Stimulated activated CD4-positive, alpha-beta T cell treated with anti-CD3 and anti-CD28 coated beads, Interleukin-12 subunit alpha, Interleukin-12 subunit beta, amount 100 ng/mL, for 48 hours (primary cell): ENCODE measurements at places on chromosomes 6 and 20.

DNA sequence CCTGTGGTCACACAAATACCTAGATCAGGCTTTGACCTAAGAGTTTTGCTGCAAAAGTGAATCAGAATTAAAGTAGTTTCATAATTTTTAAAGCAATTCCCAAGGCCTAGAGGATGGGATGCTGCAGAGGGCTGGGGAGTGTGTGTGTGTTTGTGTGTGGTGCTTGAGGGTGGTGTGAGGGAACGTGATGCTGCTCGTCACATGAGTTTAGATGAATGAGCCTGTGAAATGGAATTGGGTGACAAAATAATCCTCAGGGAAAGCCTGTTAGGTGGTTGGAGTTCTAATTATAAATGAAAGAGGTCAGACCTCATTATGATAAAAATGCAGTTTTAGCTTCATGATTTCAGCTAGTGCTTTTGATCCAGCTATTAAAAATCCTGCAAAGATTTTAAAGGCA is 87.5 kb upstream of the TMEM170B start:
- DNase-seq: no peak

GRCh38 chr6:120960761-120961160 is 373.5 kb downstream of the TBC1D32 start:
- DNase-seq: no peak

DNA sequence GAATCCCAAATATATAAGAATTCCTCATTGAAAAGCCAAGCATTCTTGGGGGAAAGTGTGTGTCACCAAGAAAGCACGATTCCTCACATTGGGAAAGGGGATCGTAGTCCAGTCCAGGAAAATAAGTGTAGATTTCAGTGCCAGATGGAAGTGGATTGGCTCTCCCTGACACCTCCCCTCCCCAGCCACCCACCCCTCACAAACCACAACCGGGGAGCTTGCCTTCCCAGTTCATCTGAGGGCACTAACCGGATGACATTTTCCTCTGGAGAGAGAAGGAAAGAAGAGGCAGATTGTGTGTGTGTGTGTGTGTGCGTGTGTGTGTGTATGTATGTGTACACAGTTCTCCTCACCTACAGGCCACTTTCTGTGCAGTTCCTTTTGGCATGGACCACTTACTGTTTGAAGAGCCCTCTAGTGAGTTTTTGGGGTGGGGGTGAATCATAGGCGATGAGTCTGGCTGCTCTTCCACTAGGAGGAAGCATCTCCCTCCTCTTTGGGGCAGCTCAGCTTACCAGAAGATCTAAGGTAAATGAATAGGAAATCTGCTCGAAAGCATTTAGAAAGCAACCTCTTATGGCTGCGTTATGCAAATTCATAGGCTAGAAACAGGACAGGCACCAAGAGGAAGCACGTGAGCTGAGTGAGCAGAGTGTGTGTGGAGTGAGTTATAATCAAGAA is 20.8 kb downstream of the DAAM2 start:
- DNase-seq: no peak

- DNase-seq: no peak
Observed at GRCh38 chr6:52136934-52137467, 49.2 kb upstream of the IL17A start.

DNA sequence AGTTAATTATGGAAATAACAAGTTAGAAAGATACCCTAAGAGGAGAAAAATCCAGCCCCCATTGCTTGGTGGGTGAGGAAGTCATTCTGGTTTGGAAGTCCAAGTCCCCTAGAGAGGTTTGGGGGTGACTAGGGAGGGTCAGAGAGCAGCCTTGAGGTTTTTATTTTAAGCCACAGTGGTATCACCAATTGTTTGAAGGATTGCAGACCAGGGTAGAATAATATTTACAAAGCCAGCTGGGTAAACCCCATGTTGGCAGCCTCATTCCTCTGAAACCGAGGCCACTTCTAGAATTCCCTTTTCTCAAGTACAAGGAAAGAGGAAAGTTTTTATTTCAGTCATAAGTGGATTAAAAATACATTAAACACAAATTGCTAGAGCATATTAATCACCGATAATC is 99.7 kb downstream of the TMEM170B start:
- DNase-seq: no peak

GRCh38 chr6:113539202-113539601 is 317.9 kb upstream of the MARCKS start:
- DNase-seq: no peak

DNA sequence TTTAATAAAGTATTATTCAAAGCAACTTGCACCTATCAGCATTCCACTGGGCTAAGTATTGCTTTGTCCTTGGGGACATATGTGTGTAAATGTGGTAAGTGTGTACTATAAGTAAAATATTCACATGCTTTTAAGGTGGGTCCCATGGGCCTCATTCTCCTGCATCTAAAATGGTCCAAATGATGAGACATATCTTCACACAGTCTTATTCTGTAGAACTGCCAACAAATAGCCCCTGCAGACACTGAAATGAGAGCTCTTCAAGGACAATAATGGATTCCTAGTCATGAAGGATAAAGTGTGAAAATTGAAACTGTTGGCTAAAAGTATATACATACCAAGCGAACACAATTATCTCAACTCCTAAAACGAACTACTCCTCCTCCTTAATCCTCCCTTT is 81.8 kb downstream of the SMLR1 start:
- DNase-seq: no peak

- DNase-seq: no peak
Observed at GRCh38 chr6:42530751-42531150, 33.1 kb upstream of the UBR2 start.

DNA sequence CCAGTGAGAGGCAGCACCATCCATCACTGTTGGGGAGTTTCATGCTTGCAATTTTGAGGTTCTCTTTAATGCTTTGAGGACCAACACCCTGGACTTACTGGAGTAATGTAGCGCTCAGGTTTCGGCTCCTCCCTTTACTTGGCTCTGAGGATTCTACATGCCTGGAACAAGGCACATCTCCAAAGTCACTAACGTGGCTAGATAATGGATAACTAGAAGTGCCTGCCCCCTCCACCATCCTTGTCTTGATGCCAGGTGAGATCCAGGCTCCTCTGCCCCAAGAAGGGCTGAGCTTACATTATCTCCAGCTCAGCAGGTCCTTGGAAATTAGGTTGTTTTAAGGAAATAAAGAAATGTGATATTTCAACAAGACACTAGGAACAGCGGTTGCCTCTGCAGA is 75.5 kb upstream of the ZNFX1 start:
- DNase-seq: no peak

GRCh38 chr6:162026031-162026430 is 701.5 kb downstream of the PRKN start:
- DNase-seq: no peak

DNA sequence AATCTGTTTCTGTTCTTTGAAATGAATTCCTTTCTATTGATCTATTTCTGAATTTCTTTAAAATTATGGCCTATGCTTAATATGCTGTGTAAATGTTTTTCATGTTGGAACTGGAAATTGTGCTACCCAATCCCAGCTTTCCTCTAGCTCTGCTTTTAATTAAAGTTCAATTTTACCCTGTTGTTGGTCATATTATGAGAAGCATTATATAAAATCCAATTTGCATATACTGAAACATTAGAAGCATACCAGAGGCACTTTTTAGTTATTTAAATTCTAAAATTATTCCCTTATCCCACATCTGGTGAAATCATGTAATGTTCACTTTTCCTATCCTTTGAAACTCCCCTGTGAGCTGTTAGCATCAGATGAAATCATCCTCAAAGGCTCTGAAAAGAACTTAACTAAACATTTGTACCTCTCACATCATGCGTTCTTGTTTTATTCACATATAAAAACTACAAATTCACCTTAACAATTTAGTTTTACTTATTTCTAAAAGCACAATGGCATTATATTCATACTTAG is 160.6 kb upstream of the COL21A1 start:
- no peak for DNase-seq

DNA sequence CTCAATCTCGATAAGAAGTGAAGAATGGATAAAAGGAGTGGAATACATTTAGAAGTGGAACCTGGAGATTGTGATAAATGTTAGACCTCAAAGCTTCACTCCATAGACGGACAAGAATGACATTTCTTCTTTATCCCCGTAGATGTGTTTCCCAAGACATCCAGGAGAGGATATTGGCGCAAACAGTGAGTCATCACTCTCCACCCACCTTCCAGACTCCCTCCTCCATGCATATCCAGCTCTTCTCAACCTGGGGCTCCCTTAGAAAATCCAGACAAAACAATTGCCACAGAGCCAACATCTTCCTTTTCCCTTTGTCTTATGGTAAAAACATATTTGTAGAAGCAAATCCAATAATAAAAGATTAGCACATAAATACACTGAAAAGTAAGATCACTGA is 586.1 kb downstream of the PTPRT start:
- DNase-seq: no peak

DNA sequence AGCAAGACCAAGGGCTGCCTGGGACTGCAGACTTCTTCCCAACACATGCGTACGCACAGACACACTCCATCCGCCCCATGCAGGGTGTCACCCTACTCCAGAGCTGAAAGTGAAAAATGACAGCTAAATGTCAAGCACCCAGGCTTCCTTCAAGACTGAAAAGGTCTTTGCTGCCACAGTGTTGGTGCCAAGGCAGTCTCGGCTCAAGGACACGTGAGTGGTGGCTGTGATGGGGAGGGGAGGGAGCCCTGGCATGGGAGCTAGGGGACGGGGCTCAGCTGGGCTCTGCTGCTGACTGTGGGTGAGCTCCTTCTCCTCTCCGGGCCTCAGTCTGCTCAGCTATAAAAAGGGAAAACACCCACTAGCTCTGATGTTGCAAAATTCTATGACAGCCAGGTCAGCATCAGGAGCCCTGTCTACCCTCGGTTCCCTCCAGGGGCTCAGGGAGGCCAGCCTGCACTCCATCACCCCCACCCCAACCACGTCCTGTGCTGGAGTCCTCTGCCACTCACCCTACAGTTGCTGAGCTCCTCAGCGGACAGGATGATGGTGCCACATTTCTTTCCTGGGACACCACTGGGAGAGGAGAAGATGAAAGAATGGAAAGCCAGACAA is 47.6 kb downstream of the CPNE5 start:
- no peak for DNase-seq

DNA sequence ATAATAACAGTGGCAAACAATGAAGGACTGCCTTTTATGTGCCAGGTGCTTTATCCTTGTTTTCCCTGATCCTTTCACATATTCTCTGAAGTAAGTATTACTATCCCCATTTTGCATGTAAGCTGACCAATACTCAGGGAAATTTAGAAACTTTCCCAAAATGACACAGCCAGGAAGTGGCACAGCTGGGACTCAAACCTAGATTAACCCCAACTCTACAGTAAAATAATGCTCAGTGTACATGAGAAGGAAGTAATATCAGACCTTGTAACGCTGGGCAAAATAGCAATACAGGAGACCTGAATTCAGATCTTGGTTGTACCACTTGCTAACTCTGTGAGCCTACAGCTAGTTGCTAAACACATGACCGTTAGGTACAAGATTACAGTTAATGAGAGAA is 26.8 kb upstream of the NRSN1 start:
- no peak for DNase-seq

DNA sequence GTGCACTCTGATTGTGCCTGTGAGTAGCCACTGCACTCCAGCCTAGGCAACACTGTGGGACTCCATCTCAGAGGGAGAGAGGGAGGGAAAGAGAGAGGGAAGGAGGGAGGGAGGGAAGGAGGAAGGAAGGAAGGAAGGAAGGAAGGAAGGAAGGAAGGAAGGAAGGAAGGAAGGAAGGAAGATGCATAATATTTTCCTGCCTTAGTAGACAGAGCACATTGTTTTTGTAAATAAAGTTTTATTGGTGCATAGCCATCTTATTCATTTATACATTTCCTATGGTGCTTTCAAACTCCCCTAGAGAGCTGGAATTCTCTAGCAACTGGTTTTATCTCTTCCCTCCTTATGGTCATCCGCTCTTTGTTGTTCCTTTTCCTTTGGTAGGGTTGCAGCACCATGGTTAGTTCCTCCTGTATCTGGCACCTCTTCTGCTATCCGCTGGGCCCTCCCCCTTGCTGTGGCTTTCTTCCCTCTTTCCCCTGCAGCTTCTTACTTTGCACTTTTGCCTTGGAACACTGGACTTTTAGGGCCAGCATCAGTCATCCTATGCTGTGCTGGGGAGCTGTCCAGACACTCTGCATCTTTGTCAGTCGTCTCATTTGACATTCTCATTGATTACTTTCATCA is 20.2 kb downstream of the GPR6 start:
- no peak for DNase-seq

DNA sequence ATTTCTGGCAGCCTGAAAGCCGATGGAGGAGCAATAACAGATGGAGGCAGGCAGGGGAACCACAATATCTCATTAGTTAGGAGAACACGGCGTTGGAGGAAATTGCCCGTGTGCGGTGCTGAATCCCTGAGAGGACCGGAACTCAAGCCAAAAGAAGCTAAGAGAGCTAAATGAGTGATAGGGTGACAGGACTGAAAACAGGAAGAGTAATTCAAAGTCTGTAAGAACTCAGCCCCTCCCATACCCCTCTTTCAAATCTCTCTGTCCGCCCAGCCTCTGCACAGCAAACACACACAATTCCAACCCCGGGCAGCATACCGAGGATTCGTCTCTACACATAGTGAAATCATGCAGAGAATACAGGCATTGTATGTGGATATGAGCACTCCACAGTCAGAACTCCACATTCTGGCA is 2.6 kb upstream of the IPCEF1 start:
- no peak for DNase-seq

- no peak for DNase-seq
Observed at GRCh38 chr20:16018881-16019280, 554.4 kb downstream of the KIF16B start.
